ENCODE measurements at places on chromosomes 11 and 22. TPM values are rescaled to one million over a fixed set of nuclear protein-coding genes. Genes with fewer than 3 reads are reported as not detected.

GRCh38 chr11:61632096-61632495 lies 48.1 kb upstream of the DAGLA start:
- no peak for DNase-seq

DNA sequence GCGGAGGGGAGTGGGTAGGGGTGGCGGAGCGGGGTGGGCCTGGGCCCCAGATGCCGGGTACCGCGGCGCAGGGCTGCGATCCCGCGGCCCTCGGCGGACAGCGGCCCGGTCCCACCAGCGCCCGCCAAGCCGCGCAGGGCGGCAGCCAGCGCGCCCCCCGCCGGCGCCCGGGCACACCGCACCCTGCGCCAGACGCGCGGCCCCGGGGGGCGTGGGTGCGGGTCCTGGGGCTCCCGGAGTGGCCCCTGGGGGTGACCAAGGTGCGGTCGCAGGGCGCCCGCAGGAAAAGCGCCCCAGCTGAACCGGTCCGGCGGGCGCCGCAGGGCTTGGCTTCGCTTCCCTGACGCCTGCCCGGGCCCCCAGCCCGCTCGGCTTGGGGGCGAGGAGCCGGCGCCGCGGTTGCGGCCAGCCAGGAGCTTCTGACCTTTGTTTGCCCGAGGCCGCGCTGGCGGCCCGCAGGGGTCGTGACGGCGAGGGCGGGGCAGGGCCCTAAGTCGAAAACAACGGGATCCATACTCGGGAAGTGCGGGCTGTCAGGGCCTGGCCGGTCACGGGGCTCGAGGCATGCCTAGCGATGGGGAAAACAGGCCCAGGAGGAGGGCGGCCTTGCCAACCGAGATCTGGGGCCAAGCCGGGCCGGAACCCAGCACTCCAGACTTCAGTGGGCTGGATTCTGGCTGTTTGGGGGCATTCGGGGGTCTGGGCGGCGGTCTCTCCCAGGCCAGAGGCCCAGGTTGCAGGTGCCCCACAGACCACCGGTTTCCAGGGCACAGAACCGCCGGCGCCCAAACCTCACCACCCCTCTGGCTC lies 581 bp upstream of the AP5B1 start:
- no peak for DNase-seq

DNA sequence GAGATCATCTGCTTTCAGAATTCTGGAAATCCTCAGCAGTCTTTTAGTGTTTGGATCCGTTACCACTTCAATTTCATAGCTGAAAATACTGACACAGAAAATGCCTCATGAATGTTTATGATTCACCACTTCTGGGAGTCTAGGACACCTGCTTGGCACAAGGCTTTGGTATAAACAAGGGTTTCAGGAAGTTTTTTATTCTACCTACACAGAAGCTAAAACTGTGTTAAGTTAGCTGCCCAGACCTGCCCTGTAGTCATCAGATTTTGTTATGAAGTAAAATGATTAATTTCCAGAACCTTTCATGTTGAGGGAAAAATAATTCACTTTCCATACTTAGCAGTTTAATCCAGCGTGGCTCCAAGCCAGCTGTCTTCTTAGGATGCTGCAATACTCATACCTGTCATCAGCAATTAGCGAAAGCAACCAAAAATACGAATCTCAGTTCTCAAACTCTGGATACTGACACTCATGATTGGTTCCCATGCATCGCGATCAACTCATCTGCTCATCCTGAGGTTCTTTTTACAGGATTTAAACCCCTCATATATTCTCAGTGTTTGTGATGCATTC lies 458.5 kb upstream of the CCDC90B start:
- DNase-seq, result no peak

DNA sequence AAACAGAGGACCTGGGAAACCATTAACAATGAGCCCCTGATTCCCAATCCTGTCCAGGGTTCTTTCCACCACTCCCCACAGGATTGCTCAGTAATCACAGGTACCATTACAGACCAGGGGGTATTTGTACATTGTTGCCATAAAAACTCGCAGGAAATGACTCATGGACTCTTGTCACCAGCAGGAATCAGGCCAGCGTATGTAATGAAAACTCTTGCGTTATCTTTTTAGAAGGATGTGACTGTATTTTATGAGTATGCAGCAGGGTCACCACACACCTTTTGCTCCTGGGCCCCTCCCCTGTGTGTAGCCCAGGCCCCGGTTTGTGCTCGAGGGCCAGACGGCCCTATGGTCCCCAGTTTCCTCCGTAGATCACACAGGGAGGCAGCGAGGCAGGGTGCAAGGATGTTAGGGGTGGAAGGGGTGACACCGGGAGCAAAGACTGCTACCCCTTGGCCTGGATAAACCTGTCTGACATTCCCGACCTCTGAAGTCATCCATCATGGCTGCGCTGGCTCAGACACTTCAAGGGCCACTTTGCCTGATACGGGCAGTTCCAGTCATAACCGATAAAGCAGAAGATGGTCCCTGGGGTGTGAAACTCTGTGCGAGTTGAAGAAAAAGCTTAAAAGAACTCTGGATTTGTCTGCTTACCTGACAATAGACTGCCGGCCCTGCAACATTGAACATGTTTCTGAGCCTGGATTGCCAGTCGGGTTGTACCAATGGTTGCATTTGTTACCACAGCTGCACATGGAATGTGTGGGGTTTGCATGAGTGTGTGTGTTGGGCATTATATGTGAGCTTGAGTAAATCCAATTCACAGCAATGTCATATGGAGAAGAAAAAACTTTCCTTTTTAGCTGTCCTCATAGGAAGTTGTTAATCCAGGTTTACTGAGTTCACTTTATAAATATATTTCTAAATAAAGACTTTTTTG lies 56.9 kb downstream of the MICAL2 start:
- DNase-seq, result peak; percentile 66

DNA sequence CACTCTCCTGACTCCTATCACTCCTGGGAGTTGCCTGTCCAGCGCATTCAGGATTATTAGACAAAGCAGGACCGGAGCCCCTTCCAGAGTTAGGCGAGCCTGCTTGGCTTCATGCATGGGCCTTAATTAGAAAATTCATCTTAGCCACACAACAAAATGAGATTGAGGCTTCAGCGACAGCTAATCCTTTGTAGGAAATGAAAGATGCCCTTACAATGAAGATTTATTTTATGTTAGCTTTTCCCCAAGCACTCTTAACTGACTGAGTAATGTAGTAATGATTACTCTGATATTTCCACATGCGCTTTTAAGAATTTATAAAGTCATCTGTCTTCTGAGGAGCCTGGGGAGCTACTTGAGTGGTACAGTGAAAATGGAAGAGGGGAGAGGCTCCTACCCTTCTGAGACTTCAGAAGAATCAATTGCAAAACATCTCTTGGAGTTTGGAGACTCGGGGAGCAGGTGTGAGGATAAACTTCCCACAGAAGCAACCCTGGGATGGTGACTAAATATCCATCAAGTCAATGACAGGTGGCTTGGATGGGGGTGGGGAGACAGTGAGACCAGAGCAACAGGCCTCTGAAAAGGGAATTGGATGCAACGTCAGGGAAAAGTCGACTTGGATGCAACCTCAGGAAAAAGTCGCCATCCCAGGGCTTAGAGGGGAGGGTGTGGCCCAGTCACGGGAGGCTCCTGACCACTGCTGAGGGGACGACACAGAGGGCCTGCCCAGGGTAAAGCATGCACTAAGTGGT lies 434.5 kb upstream of the B3GAT1 start:
- DNase-seq, result no peak

Gene PNPLA5
- not detected for total RNA-seq

- no peak for DNase-seq
These were observed 1.3 kb upstream of the GDPD4 start for GRCh38 chr11:77302752-77303151.

Gene CCDC134
- 17.8 TPM for total RNA-seq

Gene RBMXL2
- 0.14 TPM for total RNA-seq

DNA sequence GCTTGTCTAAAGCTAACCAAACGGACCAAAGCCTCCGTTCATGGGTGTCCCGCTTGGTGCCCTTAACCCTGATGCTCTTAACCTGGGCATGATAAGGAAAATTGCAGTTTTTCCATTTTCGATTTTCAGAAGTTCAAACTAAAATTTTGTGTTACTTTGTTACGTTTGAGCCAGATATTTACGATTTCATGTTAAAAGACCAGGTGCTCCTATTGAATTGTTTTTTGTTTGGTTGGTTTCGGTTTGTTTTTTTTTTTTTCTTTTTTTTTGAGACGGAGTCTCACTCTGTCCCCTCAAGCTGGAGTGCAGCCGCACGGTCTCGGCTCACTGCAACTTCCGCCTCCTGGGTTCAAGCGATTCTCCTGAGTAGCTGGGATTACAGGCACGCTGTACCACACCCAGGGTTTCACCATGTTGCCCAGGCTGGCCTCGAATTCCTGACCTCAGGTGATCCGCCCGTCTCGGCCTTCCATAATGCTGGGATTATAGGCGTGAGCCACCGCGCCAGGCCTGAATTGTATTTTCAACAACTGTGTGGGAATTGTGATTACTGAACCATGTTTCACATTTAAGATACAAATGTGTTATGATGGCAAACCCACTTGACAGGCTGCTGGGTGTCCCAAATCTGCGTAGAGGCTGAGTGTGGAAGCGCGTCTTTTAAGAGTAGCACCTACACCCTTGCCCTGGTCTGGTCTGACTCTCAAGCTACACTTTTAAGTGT lies 864 bp upstream of the USP28 start:
- no peak for DNase-seq

DNA sequence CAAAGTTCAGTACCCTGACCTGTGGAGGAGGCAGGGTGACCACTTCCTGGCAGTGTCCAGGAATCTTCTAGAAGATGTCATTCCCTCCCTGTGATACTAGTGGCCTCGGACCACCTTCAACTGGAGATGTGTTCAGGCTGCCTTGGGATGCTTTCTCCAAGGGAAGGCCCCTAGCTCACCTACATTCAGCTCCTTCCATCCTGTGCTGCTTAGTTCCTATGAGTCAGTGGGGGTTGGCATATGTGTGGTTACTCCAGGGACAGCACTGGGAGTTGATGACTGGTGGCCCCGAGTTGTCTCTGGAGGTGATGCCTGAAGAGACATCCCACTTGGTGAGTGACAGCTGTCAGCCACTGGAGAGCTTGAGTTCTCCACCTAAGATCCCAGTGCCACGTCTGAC lies 81.8 kb upstream of the OR9Q1 start:
- DNase-seq, result no peak

GRCh38 chr11:2097356-2097997 lies 41.7 kb downstream of the IGF2 start:
- DNase-seq, result no peak

- no peak for DNase-seq
These were observed 64.7 kb downstream of the KCNQ1 start for GRCh38 chr11:2509481-2510001.

- DNase-seq, result no peak
These were observed 3.1 kb downstream of the ACY3 start for GRCh38 chr11:67647471-67647870.

Gene CCDC157
- 2.2 TPM for total RNA-seq

GRCh38 chr11:1289211-1289935 lies 20.1 kb downstream of the TOLLIP start:
- DNase-seq, result no peak

DNA sequence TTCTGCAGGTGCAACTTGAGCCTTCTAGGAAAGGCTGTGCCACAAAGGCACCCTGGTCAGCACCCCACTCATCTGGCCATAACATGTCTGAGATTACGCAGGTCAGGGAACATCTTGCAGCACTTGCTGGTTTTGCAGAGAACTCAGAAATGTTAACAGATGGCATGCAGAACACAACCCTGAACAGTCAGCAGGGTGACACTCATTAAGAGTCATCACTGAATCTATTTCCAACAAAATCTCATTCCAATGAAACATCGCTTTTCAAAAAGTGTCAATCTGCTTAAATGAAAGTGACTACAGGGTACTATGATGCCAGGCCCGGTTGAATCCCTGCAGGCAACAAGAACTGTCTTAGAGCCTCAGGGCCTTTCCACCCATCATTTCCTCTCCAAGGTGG lies 369.8 kb upstream of the CCDC90B start:
- DNase-seq, result no peak

GRCh38 chr22:39943337-39943736 lies 16.9 kb upstream of the TMA7B start:
- DNase-seq, result no peak

Gene CFL1
- total RNA-seq, result 2,195 TPM

DNA sequence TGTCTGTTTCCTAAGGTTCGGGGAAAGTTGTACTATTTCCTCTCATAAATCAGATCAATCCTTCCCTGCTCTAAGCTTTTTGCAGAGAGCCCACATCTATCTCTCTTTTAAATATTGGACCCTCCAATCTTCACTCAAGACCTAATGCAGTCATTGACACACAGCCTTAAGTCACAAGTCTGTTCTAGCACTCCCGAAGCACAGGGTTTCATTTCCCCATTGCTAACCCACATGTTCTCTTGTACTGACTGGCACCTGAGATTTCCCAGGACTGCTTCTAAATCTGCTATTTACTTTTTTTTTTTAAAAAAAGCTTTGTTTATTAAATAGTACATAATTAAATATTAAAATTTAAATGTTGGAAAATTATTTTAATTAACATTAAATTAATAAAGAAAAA lies 674.7 kb downstream of the TBC1D22A start:
- DNase-seq, result no peak

Gene JAM3
- 22.0 TPM for total RNA-seq

GRCh38 chr11:68418648-68419047 lies 41.9 kb upstream of the PPP6R3 start:
- no peak for DNase-seq

Gene JRKL
- 7.0 TPM for total RNA-seq

GRCh38 chr11:7587712-7588111 lies 73.9 kb downstream of the PPFIBP2 start:
- no peak for DNase-seq

DNA sequence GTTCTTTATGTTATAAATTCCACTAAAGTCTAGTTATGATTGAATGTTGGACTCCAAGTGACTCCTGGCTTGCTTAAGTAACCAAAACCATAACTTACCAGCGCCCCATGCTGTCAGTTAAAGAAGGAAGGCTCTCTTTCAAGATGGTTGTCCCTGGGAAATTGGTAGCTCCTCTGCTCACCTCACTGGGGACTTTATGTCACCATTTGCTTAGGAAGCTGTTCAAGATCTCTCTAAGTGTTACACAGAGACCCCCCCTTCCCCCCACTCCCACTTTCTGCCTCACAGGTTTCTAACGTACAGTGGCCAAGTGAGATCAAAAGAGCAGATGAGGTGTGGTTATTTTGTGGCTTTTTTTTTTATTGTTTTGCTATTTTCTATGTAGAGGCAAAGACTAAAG lies 301.8 kb downstream of the AASDHPPT start:
- no peak for DNase-seq

- DNase-seq, result no peak
These were observed 3.0 kb downstream of the INPPL1 start for GRCh38 chr11:72227316-72228228.

Gene P2RY6
- 4.0 TPM for total RNA-seq

Data from epithelial cell of proximal tubule (primary cell).